DMS 273 treated with DMSO at 0.1 percent for 48 hours (cell line): ENCODE measurements at places on chromosomes 13 and 19.

- no peak for DNase-seq
Measured at GRCh38 chr19:2308114-2308556, at the start of gene LINGO3. Gene LINGO3, minus strand, starts transcription at chr19:2308154. Its CDS starts 16,378 bp downstream, at chr19:2291776.

DNA sequence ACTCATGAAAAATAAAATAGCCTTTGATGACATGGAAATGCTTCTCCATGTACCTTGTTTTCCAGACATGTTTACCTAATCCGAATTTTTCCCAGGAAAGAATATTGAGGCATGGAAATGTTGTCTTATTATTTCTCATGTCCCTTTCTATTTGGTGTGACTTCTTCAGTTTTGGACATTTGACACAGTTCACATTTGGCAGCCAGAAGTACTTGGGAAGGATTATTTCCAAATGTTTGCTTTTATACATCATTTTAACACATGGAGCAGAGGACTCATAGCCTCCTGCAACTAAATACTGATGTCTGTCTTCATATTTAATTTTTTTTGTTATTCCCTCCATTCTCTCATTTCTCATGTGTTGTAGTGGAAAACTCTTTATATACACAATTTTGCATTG, 94.3 kb downstream of the POSTN start:
- DNase-seq = no peak

DNA sequence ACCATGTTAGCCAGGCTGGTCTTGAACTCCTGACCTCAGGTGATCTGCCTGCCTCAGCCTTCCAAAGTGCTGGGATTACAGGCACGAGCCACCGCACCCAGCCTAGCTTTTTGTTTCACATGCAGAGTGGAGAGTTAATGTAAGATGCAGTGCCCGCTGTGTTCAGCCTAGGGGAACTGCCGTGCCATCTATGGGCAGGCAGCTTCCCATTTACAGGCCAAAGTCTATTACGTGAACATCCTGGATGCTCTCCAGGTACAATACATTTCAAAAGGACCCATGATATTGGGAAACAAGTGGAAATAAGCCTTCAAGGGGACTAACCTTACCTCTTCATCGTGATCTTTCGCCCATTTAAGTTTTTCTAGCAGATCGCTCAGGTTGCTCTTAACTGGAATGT, 10.1 kb downstream of the POGLUT2 start:
- no peak for DNase-seq

GRCh38 chr13:49693191-49693733, 2.0 kb upstream of the EBPL start:
- no peak for DNase-seq

DNA sequence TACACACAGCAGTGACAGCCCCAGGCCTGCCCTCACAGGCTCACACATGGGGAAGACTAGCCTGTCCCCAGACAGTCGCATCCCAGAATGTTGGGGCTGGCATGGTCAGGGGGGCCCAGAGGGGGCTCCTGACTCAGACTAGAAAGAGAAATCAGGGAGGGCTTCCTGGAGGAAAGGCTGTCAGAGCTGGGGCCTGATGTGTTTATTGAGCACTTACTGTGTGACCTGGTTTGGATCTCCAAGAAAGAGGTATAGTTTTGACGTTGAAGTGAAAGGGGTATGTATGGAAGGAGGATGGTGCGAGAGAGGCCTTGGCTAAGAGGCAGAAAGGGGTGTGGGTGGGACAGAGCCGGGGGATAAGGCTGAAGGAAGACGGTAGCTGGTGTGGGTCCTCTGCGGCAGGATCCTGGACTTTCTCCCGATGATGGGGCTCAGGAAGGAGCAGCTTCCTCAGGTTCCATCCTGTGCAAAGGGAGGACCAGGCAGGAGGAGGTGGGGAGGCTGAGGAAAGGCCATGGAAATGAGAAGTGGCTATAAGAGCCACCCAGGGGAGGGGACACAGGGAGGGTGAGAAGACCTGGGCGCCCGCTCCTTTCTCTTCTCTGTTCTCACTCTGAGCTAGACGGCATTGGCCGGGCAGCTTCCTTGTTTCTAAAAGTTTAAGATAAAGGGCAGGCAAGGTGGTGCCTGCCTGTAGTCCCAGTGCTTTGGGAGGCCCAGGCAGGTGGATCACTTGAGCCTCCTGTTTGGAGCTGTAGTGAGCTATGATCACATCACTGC, 16.1 kb upstream of the BCL3 start:
- DNase-seq = no peak

GRCh38 chr13:34035676-34036325, 217.9 kb downstream of the RFC3 start:
- no peak for DNase-seq

- DNase-seq = no peak
Measured at GRCh38 chr13:42276683-42277082, 4.7 kb downstream of the AKAP11 start.

DNA sequence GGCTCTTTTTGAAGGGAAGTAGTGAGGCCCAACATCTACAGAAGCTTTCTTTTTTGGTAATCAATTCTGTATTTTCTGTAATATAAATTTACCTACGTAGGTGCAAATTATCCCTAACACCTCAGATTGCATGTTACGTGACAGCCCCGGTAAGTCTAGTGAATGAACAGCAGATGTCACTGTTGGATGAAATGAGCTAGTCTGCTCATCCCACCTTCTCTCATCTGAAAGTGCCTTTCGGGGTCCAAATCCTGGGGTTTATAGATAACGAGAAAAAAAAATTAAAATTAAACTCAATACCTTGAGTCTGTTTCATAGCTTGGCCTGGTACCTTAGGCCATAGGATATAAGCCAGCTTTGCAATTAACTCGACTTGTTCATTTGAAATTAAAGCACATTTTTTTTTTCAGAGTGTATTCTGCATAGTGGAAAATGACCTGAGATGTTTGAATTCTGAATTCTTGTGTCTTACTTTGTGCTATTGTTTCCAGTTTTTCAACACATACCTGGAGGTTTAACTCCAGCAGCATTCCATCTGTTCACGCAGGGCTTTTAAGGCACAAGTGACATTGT, 548.2 kb downstream of the GPC5 start:
- no peak for DNase-seq

GRCh38 chr13:33524086-33524485, 238.5 kb upstream of the STARD13 start:
- peak; percentile 1 for DNase-seq

DNA sequence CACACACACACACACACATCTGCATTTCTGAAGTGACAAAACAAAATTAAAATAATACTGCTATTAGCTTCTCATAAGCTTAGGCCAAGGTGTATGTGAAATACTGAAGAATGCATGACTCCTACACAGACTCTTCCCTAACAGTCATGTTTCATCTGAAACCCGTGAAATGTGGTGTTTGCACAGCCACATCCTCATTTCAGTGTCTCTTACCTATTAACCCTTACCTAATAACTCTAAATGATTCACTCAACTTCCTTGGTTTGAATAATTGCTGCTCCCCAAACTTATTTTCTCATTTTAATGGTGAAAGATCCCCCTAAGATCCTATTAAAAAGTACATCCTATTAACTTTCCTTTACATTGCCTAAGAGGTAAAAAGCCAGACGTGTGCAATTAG, 117.6 kb downstream of the MIPEP start:
- no peak for DNase-seq
